ENCODE measurements at places on chromosomes 13 and 19.

GRCh38 chr13:51802631-51803418, 1.1 kb downstream of the DHRS12 start:
- no peak for DNase-seq

DNA sequence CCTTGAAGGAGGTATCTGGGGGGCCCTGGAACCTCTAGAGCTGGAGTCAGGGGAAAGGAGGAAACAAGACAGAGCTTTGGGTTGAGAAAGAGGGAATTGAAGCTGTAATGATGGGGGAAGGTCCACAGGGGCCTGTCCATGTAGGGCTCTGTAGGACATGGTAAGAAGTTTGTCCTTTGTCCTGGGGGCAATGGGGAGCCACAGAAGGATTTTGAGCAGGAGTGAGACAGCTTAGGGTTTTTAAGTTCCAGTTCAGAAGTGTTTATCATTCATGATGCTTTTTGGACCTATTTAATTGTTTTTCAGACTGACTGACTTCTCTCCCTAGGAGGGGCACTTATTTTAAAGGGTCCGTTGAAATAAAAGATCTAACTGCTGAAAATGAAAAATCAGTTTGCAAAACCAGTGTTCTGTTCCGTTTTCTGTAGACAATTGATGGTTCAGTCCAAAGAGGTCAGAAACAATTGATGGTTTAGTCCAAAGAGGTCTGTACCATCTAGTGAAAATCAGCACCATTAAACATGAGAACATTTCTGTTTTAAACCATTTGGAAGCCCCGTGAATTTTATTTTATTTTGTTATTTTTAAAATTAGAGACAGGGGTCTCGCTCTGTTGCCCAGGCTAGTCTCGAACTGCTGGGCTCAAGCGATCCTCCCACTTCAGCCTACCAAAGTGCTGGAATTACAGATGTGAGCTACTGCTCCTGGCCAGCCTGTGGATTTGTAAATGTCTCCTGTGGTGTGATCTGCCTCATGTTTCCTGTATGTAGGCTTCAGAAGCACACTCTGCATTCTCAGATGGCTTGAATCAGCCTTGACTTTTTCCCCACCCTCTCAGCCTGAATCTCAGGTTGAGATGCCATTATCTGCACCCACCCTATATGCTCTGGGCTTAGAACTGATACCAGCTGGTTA, 8.4 kb downstream of the PLD3 start:
- DNase-seq, result no peak

DNA sequence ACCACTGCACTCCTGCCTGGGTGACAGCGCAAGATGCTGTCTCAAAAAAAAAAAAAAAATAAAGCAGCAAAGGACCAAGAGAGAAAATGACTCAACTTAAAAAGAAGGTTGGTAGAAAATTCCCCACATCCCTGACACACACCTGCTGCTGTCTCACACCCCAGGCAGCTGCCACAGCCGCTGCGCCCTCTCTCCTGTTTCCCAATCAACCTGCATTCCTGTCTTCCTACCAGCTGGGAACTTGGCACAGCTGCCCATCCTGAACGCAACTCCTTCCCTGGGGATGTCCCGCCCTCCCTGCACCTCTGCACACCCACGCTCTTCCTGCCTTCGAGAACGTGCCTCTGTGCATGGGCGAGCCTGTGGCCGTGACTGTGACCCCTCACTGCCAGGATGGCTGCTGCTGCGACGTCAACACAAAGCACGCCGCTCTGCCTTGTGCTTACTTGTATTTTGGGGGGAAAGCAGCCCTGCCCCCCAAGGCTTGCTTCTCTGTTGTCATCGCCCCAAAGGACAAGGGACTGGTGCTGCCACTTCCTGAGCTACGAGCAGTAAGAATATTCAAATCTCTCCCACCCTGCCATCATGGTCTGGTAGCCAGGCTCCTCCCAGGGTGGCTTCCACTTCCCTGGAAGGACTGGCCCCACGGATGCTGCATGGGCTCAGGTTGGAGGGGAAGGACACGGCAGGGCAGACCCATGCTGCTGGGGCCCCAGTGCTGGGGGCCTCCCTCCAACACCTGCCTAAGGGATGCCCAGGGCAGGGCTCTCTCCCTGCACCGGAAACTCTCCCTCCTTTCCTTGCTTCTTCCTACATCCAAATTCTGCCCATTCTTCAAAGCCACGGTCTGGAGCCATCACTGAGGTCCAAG, 20.7 kb downstream of the SH3GL1 start:
- DNase-seq, result no peak

GRCh38 chr13:31199849-31200636, at the start of gene B3GLCT:
B3GLCT (plus strand) TSS chr13:31199975; CDS start chr13:31200085, 110 bp downstream.
- peak; percentile 68 for DNase-seq

- DNase-seq, result no peak
These were observed 34.9 kb downstream of the ZNF726 start for GRCh38 chr19:23949611-23950010.

DNA sequence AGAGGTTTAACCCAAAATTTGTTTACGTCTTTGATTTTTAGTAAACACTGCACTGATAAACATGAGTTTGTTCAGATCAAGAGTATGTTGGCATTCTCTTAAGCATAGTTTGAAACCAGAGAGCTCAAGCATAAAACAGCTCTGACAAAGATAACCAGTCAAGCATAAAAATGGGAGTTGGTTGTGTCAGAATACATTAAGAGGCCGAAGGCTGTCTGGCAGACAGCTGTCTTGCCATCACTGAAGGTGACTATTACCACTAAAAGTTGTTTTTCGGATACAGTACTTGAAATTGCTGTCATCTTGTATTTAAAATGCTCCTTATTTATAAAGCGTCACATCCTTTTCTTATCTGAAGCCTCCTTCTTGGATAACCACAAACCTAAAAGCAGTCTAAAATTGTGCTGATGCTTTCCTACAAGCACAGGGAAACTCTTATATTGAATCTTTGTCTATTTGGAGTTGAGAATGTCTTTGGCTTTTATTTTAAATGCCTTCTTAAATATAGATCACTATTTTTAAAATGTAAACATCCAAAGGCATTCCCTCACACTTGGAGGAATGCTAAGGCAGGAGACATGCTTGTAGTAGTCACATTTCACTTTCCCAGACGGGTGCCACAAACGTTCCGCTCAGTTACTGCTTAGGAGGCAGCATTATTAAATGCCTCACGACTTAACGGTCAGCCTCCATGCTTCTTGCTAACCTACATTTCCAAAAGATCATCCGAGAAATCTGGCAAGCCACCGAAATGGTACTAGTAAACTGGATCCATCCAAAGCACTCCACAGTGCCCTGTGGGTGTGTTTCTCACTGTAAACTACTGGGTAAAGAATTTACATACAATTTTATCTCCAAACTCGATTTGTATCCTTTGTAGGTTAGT, 1.5 kb downstream of the SMAD9 start:
- no peak for DNase-seq

GRCh38 chr13:113158946-113159345, 498 bp downstream of the PROZ start:
- DNase-seq, result no peak

- no peak for DNase-seq
These were observed 535.8 kb upstream of the SGCG start for GRCh38 chr13:22644941-22645340.

DNA sequence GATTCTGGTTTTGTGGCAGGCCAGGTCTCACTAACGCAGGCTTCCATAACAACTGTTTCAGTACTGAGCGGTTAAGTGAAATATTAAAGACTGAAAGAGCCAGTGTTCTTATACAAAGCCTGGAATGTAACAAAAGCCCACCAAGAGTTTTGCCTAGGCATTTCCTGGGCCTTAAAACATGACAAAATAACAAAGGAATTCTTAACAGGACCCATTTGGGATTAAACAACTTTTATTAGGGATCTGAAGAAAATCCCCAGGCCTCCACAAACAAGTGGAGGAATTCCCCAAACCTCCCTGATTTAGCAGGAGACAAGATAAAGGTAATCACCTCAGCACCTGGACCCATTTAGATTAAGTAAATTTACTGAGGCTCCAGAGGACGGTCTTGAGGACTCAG, 799.7 kb upstream of the SPRY2 start:
- DNase-seq, result no peak

GRCh38 chr19:3923912-3924311, 9.0 kb upstream of the NMRK2 start:
- DNase-seq, result no peak

Data from stimulated activated CD8-positive, alpha-beta memory T cell treated with anti-CD3 and anti-CD28 coated beads, Interleukin-4, amount 100 ng/mL, for 24 hours (primary cell).